Fibroblast of skin of right quadriceps (primary cell): ENCODE measurements at places on chromosomes 12 and 14.

DNA sequence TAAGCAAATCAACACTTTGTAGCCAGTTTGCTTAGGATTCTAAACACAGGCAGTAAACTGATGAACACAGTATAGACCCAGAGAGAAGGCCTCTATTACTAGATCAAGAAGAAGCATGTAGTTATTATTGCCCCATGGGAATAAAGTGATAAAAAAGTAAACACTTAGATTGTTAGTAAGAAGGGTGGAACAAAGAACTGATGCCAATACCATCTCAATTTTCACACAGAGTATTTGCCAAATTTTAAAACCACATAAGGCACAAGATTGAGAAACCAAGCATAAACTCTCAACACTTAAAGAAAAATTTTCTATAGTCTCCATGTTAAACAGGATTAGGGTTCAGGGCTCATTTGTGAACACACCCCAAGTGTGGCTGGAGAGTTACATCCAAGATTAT is 77.0 kb upstream of the SYT1 start:
- DNase-seq: no peak

DNA sequence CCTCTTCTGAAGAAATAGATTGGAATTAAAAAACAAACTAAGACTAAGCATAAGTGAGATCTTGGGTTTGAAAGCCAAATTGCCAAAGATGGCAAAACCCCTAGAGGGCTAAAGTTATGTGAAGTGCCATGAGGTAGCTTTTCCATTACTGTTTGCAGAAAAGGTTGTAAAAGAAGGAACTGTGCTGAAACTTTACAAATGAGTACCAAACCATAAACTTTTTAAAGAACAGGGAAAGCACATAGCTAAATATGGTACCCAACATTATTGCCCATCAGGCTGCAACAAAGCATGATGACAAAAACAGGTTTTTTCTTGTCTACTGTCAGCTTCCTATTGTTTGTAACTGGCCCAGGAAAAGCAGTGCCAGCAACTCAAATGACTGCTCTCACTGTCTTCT is 224.2 kb downstream of the RAD51B start:
- DNase-seq: no peak

- no peak for DNase-seq
These were observed 281.7 kb upstream of the AMIGO2 start for GRCh38 chr12:47361389-47362021.

GRCh38 chr14:50606468-50606867 is 46.5 kb downstream of the ATL1 start:
- no peak for DNase-seq

- no peak for DNase-seq
These were observed 114.3 kb upstream of the PDZRN4 start for GRCh38 chr12:41073633-41074472.

GRCh38 chr12:46043972-46044520 is 53.7 kb upstream of the SCAF11 start:
- DNase-seq: no peak

DNA sequence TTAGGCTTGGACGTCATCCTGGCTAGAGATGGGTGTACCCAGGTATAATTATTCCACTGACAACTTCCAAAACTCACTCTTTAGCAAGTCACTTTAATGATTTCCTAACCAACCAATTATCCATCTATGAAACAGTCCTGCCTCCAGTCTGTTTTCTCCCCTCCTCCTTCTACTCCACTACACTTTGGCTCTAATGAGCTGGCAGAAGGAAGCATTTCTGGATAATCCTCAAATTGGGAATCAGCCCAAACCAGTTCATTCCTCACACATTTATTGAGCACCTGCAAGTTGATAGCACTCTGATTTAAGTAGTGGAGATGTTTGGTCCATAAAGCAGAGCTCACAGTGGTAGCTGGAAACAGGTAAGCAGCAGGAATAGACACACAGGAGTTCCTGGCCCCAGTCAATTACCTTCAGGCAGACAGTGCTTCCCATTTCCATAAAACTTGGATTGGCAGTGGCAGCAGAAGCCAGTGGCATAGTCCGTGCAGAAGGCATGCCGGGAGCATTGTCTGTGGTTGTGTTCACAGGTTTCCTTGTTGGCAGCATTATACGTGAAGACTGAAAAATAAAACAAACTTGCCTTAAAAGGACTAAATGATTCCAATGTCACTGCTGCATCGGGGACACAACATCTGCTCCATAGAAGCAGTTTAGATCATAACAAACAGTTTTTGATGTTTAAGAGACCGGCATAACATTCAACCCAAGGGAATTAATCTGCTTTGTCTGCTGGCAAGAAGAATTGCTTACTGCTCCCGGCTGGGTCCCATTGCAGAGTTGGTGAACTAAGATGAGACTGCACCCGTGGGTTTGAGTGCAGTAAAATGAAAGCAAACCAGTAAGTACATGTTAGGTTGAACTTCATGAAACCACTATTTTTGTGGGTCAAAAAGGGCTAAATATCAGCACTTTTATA is 26.2 kb downstream of the NID2 start:
- DNase-seq: no peak

DNA sequence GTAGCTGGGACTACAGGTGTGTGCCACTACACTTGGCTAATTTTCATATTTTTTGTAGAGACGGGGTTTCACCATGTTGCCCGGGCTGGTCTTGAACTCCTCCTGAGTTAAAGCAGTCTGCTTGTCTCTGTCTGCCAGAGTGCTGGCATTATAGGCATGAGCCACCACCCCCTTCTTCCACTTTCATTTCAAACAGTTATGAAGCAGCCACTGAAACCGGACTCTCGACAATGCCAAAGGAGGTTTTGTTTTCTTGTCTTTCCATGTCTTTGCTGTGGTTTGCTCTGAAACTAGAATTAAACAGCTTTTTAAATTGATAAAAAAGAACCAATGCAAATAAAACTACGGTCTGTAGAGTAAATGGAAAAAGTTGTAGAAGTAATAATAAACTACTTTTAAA is 30.4 kb downstream of the RAP1B start:
- no peak for DNase-seq

GRCh38 chr12:88638388-88638787 is 58.1 kb upstream of the KITLG start:
- DNase-seq: no peak

DNA sequence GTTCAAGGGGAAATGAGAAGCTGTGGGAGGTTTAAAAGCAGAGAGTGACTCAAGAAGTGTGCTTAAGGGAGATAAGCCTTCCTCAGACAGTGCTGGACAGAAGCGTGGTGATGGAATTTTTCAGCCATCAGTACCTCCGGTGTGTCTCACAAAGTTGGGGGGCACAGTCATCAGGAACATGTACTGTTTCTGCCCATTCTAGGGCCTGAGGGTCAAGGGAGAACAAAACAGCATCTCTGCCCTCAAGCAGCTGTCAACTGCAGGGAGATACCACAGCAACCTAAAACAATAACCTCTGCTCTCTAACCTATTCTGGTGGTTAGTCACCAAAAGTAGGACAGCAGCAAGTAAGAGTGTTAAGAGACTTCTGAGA is 2.0 kb upstream of the STON2 start:
- peak; percentile 23 for DNase-seq

DNA sequence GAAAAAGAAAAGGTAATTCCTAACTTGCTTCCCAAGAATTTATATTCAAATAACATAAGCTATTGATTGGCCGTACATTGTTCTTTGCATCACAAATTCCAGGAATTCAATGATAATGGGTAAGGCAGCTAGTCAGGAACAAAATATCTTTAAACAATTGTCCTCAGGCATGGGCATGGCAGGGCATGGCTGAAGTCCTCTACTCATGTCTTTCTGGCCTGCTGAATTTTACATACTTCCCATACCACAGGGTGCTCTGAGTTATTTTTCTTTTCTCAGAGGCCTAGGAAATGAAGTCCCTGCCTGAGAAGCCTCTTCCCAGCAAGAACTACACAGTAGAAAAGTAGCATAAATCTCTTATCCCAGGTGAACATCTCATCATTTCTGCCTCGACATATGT is 15.1 kb upstream of the DRAM1 start:
- no peak for DNase-seq

DNA sequence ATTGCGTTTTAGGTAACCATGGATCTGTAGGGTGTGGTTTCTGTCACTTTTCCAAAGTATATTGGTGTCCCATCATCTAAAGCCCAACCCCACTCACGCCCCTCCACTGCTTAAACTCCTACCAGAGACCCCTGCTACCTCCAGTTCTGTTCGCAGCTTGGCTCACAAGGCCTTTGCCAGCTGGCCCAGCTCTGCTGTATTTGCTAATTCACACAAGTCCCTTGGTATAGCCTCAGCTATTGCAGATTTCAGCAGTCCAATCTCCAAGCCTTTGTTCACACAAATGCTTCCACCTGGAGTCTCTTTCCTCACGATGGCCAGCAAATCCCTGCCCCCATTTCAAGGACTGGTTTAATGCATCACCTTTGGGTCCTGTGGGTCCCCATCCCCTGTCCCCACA is 24.2 kb downstream of the ISCA2 start:
- DNase-seq: no peak

- DNase-seq: peak; percentile 71
These were observed 124.6 kb upstream of the FRMD6 start for GRCh38 chr14:51527073-51527472.

DNA sequence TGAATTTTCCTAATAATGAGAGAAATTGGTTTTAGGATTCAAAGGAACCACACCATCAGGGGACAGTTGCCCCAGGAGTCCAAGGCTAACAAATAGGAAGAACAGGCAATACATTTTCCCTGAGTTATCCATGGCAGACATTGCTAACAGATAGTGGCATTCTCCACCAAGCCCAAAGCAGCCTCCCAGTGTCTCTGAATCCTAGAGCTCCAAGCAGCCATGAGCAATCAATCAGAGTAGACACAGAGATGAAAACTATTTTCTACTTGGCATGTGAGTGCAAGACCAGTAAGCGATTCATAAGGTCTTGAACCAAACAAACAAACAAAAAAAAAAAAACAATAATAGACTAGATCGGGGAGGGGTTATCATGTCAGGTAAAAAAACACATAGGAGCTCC is 515.7 kb downstream of the MED13L start:
- no peak for DNase-seq

DNA sequence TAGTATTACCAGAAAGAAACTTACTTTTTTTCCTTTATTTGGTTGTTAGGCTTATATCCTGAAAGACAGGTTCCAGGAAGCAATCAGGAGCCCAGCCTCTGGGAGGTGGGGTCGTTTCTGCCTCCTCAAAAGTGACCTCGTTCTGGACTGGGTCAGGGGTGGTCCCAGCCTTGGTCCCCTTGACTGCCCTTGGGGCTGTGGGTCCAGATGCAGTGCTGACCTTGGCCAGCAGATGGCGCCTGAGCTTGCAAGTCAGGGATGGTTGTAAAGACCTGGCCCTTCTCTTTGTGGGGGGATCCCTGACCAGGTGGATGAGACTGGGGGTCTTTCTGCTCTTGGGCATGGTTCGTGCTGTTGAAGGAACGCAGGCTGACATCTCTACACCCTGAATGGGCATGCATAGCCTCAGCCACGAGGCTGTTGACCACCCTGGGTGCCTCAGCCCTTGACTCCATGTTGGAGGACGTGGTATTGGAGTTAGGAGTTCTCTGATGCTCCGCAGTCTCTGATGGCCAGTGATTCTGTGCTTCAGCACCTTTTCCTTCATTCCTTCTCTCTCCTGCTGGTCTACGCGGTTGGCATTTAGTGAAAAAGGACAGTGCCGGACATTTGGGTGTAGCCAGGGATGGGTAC is 62.4 kb downstream of the ADCK1 start:
- DNase-seq: peak; percentile 44

- peak; percentile 18 for DNase-seq
These were observed 108.8 kb downstream of the ETNK1 start for GRCh38 chr12:22733756-22734155.

- DNase-seq: no peak
These were observed 14.9 kb downstream of the CCDC63 start for GRCh38 chr12:110861729-110862128.

- peak; percentile 3 for DNase-seq
These were observed 87.2 kb upstream of the SOX5 start for GRCh38 chr12:24036438-24037216.
